ENCODE measurements at places on chromosomes 4 and X.

- no peak for DNase-seq
Measured at GRCh38 chr4:2289955-2290333, 28.0 kb upstream of the MXD4 start.

DNA sequence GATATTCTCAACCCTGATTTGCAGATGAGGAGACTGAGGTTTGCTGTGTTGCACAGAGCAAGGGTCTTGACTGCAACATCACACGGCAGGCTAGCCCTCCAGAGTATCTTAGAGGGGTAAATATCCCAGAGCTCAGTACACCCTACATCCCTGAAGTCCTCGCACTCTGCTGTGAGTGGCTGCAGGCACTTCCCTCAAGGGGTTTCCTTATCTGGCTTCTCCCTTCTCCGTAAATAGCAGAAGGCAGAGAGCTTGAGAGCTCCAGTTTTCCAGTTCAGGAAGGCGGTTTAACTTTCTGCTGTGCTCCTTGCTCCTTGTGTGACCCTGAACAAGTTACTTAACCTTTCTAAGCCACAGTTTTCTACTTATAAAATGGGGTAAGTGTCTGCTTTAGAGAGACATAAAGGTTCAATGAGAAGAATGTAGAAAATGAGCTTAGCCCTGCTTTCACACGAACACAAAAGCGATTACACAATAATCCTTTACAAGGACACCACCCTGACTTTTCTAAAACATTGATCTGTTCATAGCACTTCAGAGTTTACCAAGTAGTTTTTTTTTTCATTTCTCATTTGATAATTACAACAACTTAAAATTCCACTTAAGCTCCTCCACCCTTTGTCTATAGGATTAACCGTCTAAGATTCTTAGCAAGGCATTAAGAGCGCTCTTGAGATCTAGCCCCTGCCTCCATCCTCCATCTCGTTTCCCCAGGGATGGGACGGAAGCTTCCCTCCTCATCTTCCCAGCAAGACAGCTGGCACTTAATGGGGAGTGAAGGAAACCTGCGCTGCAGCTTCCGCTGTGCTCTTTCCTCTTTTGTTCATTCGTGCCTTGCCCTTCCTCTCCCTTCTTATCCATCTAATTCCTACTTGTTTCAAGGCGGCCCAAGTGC is 68.4 kb downstream of the TAPT1 start:
- DNase-seq = no peak

GRCh38 chr4:99665983-99666382 is 8.4 kb upstream of the C4orf54 start:
- no peak for DNase-seq

- no peak for DNase-seq
Measured at GRCh38 chr4:47525154-47525819, 40.2 kb downstream of the ATP10D start.

DNA sequence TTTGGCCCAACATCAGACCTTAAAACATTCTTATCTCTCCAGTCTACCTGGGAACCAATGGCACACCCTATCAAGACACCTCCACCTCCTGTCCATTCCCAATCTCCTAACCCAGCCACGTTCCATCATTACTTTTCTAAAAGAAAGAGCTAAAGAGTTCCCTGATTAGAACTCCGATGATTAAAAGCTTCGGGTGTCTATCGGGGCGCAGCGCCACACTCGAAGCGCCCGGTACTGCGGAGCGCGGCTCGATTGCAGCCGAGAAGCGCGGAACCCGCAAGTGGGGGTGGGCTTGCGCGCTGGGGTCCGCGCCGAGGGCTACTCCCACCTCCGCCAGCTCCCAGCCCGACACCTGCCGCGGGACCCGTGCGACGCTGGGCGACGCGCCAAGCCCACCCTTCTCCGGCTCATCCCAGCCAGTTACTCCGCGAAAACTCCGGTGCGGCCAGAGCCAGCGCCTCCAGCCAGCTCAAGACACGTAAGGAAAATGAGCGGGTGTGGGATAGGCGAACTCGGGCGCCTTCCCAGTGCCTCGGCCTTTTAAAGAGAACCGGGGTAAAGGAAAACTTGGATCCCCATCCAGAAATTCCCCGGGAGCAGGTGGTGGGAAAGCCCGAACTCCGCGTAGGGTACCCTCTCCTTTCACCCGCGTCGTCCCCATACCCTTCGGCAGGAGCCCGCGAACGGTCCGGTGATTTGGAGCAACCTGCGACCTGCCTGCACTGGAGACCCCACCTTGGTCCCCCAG is 593 bp downstream of the NPY1R start:
- peak; percentile 28 for DNase-seq

- DNase-seq = no peak
Measured at GRCh38 chr4:167629272-167629671, 395.0 kb upstream of the SPOCK3 start.
